ENCODE measurements at places on chromosomes 5 and 9.

GRCh38 chr5:172749881-172750633, 20.9 kb downstream of the DUSP1 start:
- no peak for DNase-seq

GRCh38 chr5:139387611-139388197, 2.0 kb downstream of the MZB1 start:
- no peak for DNase-seq

GRCh38 chr9:102295188-102295587, 556.7 kb upstream of the GRIN3A start:
- no peak for DNase-seq

- DNase-seq: no peak
Observed at GRCh38 chr5:102794677-102795331, 39.7 kb downstream of the PAM start.

GRCh38 chr5:150568663-150569062, 60.7 kb downstream of the NDST1 start:
- no peak for DNase-seq

GRCh38 chr5:7638456-7638855, 212.5 kb downstream of the CFAP90 start:
- no peak for DNase-seq

DNA sequence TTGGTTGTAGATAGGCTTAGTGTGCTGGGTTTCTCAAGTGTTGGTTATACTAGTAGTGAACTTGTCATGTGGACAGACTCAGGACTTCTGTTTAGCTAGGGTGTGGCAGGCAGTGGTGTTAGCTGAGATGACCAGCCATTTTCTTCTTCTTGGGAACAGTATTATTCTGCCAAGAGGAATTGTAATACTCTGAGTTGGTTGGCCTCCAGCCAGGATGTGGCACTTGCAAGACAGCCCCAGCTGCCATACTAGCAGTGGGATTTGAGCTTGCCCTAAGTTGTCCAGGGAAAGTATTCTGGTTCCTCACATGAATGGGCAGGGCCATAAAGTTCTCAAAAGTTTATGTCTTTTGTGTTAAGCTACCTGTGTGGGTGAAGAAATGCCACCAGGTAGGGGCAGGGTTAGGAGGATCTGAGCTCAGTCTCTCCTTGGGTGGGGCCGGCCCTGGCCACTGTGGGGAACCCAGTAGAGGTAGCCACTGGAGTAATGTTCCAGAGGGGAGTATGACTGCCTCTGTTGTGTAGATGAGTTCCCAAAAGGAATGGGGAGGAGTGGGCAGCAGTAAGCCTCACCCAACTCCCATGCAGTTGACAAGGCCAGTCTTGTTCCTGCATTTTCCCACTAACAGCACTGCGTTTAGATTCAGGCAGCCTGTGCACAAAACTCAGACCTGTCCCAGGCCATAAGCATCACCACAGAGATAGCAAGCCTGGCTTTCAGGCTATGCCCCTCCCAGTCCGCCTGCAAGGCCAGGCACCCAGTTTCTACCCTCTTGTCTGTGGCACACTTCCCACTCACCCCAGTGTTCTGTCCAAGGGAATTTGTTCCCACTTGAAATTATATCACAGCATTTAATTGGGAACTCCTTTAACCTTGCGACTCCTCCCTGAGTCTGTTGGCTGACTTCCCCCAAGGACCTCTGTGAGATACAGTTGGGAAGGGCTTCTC, 250.7 kb downstream of the ANXA1 start:
- no peak for DNase-seq

DNA sequence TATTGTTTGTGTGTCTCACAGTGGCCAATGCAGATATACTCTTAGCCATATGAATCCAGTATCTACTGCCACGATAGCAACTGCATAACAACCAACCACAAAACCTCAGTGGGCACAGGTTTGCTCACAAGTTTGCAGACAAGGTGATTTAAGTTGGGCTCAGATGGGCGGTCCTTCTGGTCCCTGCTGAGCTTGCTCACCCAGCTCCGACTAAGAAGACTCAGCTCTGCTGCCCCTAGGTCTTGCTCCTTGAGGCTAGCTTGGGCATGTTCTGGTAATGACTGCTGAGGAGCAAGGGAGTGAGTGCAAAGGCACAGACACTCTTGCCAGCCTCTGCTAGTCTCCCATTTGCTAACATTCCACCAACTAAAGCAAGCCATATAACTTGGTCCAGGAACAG, 52.6 kb downstream of the MTX3 start:
- no peak for DNase-seq

DNA sequence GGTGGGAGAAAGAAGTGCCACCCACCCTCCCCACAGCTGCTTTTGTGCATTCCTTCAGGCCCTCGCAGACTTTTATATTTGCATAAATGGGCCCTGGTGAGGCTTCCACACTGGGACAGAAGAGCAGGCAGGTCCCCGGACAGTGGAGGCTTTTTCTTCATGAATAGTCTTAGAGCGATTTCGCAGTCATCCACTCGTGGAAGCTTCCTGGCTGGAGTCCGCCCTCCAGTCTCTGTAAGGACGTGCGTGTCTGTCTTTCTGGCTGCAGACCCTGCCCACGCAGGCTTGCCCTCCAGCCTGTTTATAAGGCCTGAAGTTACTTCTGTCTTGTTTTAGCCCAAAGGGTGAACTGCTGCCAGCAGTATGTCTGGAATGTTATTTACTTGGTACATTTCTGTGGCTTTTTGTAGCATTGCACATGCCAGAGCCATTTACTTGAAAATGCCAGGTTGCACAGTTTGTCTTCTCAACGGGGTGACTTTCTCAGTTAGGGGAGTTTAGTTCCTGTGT, 195.7 kb downstream of the AOPEP start:
- DNase-seq: no peak

- DNase-seq: no peak
Observed at GRCh38 chr5:20248118-20248517, 260.1 kb upstream of the CDH18 start.

Data from activated CD4-positive, CD25-positive, alpha-beta regulatory T cell treated with anti-CD3 and anti-CD28 coated beads, Interleukin-2, amount 50 U/mL, for 16 hours (primary cell).